ENCODE measurements at places on chromosomes 5 and 9. TPM values are rescaled to one million over a fixed set of nuclear protein-coding genes. Genes with fewer than 3 reads are reported as not detected.

TRPM6 gene
- polyA plus RNA-seq: not detected

LAMC3 gene
- 0.04 TPM for polyA plus RNA-seq

PCDHGC4 gene
- polyA plus RNA-seq: 4.3 TPM

F12 gene
- 1.4 TPM for polyA plus RNA-seq

CORO2A gene
- 1.9 TPM for polyA plus RNA-seq

PCDHB8 gene
- polyA plus RNA-seq: 0.81 TPM

CPLANE1 gene
- polyA plus RNA-seq: 31.1 TPM

CD72 gene
- polyA plus RNA-seq: not detected

ALDH1B1 gene
- polyA plus RNA-seq: 5.8 TPM

PGM5 gene
- not detected for polyA plus RNA-seq

IL6ST gene
- polyA plus RNA-seq: 18.3 TPM

FAM163B gene
- polyA plus RNA-seq: 1.5 TPM

KIF27 gene
- 7.1 TPM for polyA plus RNA-seq

SUSD3 gene
- polyA plus RNA-seq: not detected

SOHLH1 gene
- not detected for polyA plus RNA-seq

PAPPA gene
- 0.40 TPM for polyA plus RNA-seq

LMX1B gene
- polyA plus RNA-seq: not detected

ELOVL7 gene
- polyA plus RNA-seq: 2.7 TPM

Data from neural cell (in vitro differentiated cells).